Glomerular endothelial cell (primary cell): ENCODE measurements at places on chromosomes 2 and 18.
A peak's percentile ranks its signal among the peaks of the same experiment; 100 is the strongest.

DNA sequence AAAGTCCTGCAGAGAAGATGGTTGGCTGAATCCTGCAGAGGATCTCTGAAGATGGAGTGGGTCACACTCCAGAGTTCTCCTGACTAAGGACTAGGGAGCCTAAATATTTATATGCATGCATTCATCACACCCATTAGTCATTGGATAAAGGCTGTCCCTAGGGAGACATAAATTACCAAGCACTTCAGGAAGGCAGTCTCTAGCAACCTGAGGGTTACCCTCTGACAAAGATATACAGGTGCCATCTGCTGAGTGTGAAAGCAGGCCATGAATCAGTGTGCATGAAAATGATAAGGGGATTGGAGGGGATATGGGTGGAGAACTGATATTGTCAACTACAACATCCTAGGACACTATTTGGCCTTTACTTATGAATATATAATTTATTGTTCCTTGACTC is 294.8 kb upstream of the DDX18 start:
- no peak for DNase-seq

GRCh38 chr2:112342067-112342550 is 66.7 kb downstream of the ZC3H6 start:
- no peak for DNase-seq

DNA sequence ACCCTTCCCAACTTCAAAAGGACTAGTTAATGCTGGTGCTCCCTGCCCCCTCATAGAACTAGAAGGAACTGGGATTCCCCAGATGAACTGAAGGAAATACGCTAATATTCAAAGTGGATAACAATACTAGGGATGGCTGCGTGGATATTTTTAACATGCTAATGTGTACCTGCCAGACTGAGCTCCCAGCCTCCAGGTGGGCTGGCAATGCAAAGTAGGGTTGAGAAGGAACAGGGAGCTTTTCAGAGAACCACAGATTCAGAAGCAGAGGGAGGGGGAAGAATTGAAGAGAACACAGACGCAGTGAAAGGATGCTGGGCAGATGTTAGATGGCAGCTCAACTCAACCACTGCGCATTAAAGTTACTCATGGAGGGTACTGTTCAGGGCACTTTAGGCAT is 354.4 kb downstream of the TGIF1 start:
- DNase-seq, result no peak

DNA sequence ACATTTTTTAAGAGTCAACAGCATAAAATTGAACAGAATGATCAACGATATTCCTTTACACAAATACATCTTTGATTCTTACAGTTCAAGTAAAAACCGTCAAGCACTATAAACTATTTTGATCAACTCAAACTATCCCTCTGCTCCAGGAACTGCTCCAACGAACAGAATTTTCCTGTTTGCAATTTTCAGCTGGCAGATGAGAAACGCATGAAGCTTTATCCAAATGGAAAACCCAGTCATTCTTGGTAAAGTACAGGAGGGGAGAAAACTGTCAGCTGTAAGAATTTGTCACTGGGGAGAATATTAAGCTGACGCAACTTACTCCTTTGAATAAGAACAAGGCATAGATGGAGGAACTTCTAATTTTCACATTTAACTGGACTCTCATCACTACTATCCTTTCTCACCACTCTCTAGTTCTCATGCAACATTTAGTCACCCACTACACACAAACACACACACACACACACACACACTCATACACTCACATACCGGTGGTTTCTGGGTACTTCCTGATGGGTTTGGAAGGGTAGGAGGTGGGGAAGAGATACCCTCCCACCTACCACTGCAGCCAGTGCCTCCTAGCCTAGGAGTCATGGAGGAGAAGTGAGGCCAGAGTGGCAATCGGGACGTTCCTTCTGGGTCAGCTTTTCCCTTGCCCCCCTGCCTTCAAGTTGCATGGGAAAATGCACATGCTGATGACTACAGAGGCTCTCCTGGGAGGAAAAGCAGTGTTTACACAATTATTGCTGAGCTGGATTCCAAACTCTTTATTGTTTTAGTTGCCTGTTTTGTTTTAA is 54.0 kb upstream of the SPATS2L start:
- DNase-seq, result no peak

GRCh38 chr18:75350857-75351256 is 76.6 kb downstream of the SMIM21 start:
- no peak for DNase-seq

- DNase-seq, result no peak
Observed at GRCh38 chr18:39840406-39840805, 2114.6 kb upstream of the PIK3C3 start.

GRCh38 chr2:68237404-68237803 is 14.9 kb downstream of the PPP3R1 start:
- DNase-seq, result no peak

DNA sequence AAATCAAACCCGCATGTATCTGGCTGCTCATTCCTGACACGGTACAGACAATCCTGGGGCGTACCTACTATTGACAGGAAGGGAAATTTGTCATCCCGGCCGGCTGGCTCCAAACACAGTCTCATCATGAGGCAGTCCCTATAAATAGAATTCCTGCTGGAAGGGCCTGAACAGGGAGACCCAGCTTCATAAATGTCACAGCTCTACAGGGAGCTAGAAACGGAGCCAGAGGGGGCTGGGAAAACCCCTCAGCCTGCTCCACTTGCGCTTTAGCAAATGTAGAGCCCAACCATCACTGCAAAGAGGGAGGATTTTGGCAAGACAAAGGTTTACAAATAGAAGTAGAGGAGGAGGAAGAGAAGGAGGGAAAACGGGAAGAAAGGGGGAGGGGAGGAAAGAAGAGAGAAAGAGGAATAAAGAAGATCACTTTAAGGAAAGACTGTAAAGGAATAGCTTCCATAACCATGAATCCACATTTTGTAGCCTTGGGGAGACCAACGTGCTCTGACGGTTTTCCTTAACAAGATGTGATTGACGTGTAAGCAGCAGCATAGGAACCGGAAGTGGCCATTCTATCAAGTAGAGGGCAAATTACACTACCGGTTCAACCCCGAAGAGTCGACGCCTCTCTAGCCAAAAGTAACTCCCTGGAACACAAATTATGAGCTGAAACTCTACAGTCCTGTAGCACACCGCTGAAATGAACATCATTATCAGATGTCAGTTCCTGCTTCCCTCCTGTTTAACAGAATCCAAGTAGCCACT is 56.8 kb upstream of the TTN start:
- DNase-seq, result peak; percentile 9

GRCh38 chr2:39301352-39301751 is 57.6 kb upstream of the CDKL4 start:
- no peak for DNase-seq

DNA sequence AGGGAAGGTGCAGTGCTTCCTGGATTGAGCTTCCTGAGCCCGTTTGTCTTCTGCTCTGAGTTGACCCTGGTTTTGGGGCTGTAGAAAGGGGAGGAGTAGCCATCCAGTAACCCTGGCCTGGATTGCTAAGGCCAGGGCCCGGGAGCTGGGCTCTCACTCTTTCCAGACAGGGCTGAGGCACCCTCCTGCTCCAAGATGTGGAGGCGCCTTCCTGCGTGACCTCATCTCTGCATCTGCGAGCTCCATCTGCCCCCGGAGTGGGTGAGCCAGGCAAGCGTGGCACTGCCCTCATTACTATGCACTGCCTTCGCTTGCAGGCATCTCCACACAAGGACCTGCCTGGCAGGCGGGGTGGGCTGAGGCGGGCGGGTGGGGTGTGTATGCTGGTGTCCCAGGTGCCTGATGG is 58.0 kb downstream of the RAB31 start:
- no peak for DNase-seq

- DNase-seq, result no peak
Observed at GRCh38 chr18:57446322-57446721, 11.1 kb downstream of the ONECUT2 start.

GRCh38 chr2:142127248-142127647 is 3.6 kb downstream of the LRP1B start:
- no peak for DNase-seq

GRCh38 chr18:22314420-22314819 is 103.3 kb downstream of the CTAGE1 start:
- DNase-seq, result no peak

GRCh38 chr2:113769555-113769954 is 13.1 kb upstream of the SLC35F5 start:
- no peak for DNase-seq

DNA sequence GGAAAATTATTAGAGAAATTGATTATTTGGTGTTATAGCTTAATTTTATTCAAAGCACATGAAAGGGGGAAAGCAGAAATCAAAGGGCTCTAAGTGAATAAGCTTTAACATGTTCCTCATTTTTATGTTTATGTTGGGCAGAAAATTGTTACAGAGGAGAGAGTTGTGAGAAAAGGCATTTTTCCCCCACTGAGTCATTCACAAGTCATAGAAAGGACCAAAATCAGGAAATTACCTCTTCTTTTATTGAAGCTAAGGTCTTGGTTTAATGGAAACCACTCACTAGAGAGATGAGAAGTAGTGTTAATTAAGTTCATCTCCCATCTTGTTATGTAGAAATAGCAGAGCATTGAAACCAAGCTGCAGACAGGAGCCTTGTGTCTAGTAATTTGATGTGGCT is 175.3 kb upstream of the THUMPD2 start:
- no peak for DNase-seq

DNA sequence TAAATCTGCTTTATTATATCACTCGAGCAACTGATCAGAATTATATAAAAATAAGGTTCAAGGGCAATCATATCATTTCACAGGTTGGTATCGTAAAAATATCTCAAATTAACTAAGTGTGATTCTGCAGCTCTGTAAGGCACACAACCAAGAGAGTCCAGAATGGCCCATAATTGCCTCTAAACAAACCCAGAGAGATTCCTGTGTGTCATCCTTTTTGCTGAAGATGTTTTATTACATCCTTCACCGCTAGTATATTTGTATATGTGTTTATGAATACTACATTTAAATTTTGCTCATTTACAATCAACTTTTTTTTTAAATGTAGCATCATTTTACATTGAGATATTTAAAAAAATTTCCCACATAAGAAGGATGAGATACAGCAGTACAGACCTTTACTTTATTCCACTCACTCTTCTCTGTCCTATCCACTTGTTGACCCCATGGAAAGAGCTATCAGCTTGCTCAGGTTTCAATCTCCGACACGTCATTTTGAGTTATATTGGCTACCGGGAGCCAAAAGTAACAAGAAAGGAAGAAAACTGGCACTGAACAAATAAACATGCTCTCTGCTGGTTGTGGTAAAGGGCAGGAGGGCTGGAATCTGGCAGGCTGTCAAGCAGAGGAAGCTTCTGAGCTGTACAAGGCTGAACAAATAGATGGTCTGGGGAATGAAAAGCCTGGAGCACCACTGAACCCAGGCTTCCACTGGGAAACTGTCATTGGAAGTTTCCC is 23.1 kb downstream of the PLA2R1 start:
- DNase-seq, result peak; percentile 85

- DNase-seq, result no peak
Observed at GRCh38 chr18:79275461-79275860, 120.3 kb upstream of the NFATC1 start.

- no peak for DNase-seq
Observed at GRCh38 chr18:53324353-53324752, 900.1 kb downstream of the MBD2 start.

- DNase-seq, result no peak
Observed at GRCh38 chr18:48713309-48713708, 174.5 kb downstream of the CTIF start.

- DNase-seq, result no peak
Observed at GRCh38 chr2:239216614-239217273, 184.1 kb downstream of the HDAC4 start.

DNA sequence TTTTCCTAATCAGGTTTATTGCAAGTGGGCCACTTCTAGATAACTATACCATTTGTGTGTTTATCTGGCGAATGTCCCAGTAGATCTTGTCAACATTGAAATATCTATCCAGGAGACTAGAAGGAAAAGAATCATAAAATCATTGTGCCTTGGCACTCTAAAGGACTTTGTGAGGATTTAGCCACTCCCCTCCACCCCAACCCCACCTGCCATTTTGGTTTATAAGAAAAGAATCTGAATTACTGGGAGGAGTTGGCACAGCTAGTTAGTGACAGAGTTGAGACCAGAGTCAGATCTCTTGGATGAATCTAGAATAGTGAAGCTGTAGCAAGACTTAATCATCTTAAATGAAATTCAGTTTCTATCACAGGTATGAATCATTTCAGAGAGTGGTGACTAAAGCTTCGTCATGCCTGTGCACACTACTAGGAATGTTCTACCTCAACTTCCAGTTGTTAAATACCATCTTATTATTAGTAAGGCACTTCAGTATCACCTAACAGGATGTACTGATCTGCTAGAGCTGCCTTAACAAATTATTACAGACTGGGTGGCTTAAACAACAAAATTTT is 212.7 kb upstream of the SLC14A2 start:
- DNase-seq, result no peak

DNA sequence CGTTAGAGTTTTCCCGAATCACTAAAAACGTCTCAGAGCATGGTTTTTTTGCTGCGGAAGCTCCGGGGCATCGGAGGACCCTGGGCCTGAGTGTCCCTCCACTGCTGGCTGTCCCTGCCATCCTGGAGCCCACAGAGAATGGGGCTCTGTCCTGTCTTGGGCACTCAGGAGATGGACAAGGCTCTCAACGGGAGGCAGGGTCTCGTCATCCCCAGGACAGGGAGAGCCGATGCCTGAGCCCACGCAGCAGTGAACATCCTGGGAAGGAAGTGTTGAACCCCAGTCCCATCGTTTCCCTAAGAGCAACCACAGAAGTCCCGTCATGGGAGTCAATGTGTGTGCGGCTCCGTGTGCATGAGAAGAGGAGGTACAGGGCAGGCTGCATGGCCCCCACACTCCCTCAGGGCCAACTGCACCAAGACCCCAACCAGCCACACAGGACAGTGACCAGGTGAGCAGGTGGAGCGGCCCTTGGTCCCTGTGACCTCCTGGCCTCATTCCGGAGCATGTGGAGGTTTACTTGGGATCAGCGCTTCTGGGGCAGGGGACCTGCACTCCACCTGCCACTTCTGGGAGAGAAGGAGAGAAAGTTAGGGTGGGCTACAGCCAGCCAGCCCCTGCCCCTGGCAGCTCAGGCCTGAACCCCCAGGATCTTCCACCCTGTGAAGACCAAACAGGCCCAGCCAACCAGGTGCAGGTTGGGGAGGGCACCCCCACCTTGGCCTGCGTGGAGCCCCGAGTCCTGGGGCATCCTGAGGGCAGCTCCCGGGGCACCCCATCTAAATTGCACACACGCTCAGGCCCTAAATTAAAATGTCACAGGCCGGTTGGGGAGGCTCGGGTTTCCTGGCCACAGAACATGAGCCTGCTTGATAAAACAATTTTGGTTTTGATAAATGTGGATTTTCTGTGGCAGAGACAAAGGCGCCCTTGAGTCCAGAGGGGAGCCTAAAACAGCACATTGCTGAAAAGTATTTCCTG is 3.1 kb upstream of the SNED1 start:
- DNase-seq, result no peak

- DNase-seq, result no peak
Observed at GRCh38 chr2:188450732-188451483, 159.2 kb downstream of the GULP1 start.

DNA sequence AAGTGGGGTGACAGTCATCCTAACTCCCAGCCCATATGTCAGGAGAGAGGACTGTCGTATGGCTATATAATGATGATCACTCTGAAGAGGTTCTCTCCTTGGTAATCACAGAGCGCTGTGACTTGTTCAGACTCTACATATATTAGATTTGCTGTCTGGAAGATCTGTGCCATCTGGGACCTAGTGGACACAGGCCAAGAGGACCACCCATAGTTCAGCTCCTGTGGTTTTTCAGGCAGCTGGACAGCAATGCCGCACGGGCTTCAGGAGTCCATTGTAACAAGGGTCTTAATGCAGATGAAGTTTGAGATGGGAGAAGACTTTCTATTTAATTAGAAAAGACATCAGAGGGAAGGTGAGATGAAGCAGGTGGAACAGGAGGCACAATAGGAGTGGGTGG is 40.1 kb upstream of the EPHA4 start:
- no peak for DNase-seq
